ENCODE measurements at places on chromosomes 7 and 10.

- no peak for DNase-seq
These were observed 28.6 kb upstream of the C10orf67 start for GRCh38 chr10:23373156-23373555.

GRCh38 chr7:5404421-5404826 lies 19.2 kb downstream of the TNRC18 start:
- DNase-seq: no peak

DNA sequence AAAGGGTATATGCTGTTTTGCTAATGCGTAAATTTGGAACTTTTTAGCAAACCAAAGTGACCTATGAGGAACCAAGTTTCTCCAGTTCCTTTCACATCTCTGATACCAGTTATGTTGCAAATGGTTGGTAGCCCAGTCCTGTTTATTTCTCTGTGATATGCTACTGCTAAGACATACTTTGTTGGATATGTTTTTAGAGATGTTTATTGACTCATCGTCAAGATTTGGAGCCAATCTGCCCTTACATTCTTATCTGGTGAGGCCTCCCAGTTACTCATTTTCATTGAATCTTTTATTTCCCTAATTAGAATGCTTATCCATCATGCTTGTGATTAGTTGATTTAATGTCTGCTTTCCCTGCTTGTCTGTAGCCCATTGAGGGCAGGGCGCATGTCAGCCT lies 58.9 kb downstream of the LRGUK start:
- DNase-seq: no peak

- DNase-seq: no peak
These were observed 3.0 kb upstream of the AQP1 start for GRCh38 chr7:30908681-30909080.

DNA sequence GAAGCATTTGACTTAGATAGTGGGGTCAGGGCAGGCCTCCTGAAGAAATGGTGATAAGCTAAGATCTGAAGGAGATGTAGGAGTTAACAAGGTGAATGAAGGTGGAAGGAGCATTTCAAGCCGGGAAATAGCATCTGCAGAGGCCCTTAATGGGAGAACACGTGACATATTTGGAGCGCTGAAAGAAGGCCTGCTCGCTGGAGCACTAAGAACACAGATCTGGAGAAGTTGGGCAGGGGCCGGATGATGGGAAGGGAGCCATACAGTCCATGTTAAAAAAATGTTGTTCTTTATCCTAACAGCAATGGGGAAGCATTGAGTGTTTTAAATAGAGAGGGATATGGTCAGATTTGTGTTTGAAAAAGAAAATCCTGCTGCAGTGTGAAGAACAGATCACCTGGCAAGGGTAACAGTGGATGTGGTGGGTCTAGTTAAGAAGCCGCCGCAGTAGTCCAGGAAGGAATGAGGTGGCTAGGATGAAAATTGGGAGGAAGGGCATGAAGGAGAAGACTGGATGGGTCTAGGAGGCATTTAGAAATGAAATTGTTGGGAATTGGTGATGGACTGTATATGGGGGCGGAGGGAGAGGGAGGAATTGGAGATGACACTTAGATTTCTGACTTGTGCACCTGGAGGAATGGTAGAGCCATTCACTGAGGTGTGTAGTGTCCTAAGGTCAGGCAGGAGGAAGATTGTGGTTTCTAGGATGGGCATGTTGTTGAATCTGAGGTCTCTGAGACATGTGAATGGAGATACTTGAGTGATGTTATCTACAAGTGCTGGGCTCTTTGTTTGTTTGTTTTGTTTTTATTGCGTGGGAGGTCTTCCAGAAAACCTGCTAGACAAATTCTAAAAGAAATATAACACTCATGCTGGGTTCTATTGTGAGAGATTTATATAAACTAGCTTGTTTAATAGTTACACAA lies 58.4 kb downstream of the MET start:
- no peak for DNase-seq

DNA sequence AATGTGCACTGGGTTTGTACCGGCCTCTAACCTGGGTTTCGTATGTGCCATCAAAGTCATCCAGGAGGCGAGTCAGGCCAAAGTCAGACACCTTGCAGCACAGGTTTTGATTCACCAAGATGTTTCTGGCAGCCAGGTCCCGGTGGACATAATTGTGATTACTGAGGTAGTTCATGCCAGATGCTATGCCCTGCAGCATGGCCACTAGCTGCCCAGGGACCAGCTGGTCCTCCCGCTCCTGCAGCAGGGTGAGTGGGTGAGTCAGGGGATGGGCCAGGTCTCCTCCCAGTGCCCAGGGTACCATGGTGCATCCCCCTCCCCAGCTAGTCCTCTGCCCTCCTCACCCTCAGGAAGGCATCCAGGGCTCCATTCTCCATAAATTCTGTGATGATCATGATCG lies 13.6 kb downstream of the ZYX start:
- no peak for DNase-seq

GRCh38 chr10:58675321-58675720 lies 162.6 kb downstream of the BICC1 start:
- DNase-seq: no peak

DNA sequence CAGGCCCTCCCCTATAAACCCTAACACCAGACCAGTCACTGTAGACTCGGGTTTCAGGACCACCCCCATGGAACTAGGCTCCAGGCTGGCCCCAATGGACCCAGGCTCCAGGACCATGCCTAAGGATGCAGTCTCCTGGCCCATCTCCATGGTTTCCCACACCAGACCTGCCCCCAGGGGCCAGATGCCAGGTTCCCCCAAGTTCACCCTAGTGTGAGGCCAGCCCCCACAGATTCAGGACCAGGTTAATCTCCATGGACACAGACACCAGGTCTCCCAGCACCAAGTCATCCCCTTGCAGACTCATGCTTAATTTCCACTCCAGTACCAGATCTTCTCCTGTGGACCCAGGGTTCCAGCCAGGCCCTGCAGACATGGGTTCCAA lies 103.8 kb upstream of the LANCL2 start:
- DNase-seq: no peak

GRCh38 chr10:17237149-17237527 lies 9.1 kb downstream of the VIM start:
- DNase-seq: no peak

DNA sequence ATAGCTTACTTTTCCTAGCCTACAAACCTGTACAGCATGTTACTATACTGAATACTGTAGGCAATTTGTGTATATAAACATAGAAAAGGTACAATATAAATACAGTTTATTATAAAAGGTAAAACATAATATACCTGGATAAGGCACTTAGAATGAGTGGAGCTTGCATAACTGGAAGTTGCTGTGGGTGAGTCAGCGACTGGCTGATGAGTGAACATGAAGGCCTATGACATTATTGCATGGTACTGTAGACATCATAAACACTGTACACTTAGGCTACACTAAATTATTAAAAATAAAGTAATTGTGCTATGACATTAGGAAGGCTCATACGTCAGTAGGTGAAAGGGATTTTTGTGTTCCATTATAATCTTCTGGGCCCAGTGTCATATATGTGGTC lies 228.8 kb downstream of the HDAC9 start:
- no peak for DNase-seq
